ENCODE measurements at places on chromosomes 2 and 18.

DNA sequence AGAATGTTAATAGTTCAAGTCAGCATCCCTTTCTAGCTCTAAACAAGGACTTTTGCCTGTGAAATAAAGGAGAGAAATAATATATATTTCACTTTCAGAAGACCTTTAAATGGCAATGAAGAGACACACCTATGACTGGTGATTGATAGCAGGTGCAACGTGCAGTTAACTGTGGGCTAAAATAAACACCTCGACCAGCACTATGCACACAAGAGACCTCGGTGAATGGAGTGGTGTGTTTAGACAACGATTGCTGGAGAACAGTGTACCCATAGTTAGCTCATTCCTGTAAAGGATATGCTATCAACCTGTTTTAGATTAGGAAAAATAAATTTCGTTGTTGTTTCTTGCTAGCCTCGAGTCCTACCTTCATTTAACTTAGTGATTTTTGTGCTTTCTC is 143.4 kb downstream of the NR4A2 start:
- no peak for DNase-seq

GRCh38 chr2:12839339-12839738 is 122.6 kb downstream of the TRIB2 start:
- DNase-seq, result no peak

DNA sequence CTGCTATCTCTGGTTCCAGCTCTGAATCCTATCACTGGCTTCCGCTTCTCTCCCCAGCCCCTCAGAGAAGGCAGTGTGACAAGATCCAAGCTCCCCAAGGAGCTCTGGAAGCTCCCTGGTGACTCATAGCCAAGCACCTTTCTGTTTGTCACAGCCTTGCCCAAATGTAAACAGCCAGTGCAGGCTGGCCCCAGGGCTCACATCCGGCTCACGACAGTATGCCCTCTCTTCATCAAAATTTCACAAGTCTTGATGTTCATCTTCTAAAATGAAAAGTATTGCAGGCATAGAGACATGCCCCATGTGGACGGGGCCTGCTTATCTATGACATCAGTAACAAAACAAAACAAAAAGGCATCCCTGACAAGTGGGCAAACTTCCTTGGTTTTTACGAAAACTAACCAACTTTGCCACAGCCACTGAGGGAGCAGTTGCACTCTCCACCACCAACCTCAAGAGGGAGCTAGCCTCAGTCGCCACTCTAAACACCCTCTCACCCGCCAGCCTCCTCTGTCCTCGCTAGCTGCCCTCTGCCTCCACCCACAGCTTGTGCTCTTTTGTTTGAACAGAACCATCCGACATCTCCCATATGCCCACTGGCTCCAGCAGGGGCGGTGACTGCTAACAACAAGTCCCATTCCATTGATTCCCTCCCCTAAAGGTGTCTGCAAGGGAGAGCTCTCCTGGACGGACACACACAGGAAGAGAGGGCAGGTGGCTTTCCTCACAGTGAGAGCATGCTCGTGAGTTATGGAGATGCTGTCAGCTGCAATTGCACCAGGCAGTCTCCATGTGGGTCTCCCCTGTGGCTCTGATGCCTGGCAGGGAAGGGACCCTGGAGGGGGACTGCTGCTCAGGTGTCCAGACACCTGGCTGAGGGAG is 71.0 kb upstream of the DAPL1 start:
- no peak for DNase-seq

- DNase-seq, result no peak
These were observed 54.1 kb downstream of the CPO start for GRCh38 chr2:206993396-206993911.

- DNase-seq, result peak; percentile 98
These were observed 94.2 kb downstream of the CD8B2 start for GRCh38 chr2:106581328-106581727.

DNA sequence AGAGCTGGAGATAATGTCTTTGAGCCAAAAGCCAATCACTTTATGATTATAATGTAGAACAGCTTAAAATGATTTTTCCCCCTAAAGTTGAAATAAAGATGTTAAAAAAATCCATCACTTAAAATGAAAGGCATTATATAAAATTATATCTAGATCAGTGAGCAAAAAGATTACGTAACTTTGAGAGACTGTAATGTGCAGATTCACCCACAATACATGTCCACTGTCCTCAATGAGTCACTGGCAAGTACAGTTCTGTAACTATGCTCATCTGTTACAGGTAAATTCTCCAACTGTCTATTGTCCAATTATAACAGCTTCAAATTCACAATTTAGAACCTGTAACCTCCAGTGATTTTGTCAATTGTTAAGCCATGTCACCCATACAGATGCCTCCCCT is 19.0 kb downstream of the FAM161A start:
- no peak for DNase-seq

GRCh38 chr2:25808006-25808383 is 70.3 kb downstream of the ASXL2 start:
- no peak for DNase-seq

DNA sequence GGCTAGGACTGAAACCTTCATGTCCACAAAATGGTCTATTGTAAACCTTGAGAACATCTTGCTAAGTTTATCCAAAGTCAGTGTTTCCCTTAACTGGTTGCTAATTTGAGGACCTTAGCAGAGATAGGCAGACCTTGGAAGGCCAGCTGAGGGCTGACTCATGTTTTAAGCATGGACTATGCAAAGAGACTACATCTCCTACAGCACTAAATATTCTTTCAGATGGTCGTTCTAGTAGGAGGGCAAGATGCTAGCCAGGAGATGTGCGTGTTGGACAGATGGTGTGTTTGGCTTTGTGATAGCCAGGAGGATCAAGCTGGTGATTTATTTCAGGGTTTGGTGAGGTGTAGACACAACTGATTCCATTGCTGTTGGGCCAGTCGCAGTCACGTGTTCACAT is 75.8 kb downstream of the NRP2 start:
- DNase-seq, result peak; percentile 64

GRCh38 chr2:143633419-143633818 is 504.2 kb downstream of the ARHGAP15 start:
- no peak for DNase-seq

DNA sequence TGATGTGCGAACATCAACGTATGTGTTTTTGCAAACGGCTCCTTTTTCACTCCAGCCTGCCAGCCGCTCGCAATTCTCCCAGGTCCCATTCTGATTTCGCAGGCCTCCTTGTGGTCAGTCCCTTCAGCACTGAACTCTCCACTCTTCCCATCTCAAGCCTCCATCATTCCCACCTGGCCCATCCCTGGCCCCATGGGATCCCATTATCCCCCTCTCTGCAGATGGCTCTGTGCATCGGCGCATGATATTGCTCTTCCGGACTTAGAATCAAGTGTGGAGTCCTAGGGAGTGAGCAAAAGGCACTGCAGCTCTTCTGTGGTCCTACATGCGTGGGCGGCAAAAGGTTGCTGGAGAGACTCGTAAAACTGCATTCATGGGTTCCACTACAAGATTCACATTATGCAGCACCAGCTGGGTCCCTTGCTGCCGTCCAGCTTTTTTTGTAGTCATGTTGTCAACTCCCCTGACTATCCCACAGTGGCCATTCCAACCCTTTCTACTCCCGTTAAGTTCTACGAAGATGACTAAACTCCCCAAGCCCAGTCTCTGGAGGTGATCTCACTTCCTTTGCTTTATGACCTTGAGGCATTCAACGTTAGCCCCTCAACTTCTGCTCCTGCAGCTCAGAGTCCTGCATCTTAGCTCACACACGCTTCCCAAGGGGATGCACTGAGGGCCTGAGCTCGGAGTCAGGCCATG is 125.3 kb upstream of the NRP2 start:
- peak; percentile 67 for DNase-seq

DNA sequence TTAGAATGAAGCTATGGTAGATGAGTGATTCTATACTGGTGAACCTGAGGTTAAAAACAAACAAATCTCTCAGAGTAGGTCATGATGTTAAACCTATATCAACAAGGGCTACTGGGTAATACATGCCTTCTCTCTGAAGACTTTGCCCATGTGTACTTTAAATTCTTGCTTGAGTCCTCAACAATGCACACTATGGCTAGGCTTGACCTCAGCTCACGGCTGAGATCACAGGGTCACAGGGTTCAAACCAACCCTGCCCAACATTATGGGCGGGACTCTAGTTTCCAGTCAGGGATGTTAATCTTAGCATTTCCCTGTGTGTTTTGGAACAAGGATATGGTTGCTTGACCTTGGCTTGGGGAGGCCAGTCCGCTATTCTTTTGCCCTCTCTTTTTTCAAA is 7.7 kb downstream of the CD28 start:
- no peak for DNase-seq

- DNase-seq, result no peak
These were observed 2148.5 kb upstream of the PIK3C3 start for GRCh38 chr18:39806525-39806924.

DNA sequence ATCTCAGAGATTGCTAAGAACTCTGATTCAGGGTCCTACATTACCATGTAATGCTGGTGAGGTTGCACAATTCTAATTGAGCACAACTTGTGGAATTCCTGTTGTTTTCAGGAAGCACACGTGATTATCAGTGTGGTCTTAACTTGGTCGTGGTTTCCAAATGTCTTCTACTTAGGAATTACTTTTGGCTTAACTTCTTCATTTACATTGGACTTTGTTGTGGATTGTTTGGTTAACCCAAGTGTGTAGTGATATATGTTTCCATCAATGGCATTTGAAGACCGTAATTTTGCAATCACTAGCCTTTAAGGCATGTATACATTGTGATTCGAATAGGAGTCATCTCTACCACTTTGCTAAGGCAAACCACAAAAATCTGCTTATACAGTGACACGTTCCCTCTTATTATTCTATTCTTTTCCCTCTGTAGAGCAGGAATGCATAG is 373.3 kb downstream of the IRS1 start:
- DNase-seq, result no peak

- no peak for DNase-seq
These were observed 42.8 kb downstream of the SOX11 start for GRCh38 chr2:5734859-5735520.

DNA sequence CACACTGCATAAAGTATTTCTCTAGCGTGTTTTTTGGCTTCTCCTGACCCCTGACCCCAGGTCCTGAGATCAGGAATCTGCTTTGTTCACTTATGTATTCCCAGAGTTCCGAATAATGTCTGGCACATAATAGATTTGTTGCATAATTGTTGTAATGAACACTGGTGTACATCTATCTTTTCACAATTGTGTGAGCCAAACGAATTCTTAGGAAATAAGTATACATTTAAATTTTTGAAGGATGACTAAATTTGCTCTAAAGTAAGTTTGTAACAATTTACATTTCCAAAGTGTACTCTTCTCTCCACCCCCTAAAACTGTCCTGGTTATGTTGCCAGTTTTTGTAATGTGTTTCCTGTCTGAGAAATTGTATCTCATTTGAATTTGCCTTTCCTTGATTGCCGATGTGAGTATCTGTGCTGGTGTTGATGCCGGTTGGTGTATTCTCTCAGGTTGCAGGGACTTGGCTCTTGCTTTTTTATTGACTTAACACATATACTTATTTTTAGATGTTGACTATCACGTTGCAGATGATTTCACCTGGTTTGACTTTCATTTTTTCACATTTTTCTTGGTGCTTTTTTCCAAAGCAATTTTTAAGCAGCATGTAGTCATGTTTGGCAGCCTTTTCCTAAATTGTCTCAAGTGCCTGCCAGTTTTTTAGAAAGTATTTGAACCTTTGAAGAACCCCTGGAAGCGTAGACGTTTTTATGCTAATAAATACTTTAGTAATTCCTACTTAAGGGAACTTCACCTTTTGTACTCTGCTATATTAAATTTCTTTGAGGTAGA is 16.1 kb upstream of the FARP2 start:
- DNase-seq, result no peak

All from NCI-H524 treated with DMSO at 0.1 percent for 48 hours (cell line).